Activated CD8-positive, alpha-beta T cell treated with anti-CD3 and anti-CD28 coated beads for 36 hours (primary cell): ENCODE measurements at places on chromosomes 12 and 14. TPM values are rescaled to one million over a fixed set of nuclear protein-coding genes. Genes with fewer than 3 reads are reported as not detected.

Gene TMX1
- total RNA-seq, result 53.6 TPM

Gene PRB2
- total RNA-seq, result not detected

Gene TMPRSS12
- total RNA-seq, result not detected

Gene PPP1R36
- total RNA-seq, result not detected

Gene TMEM233
- total RNA-seq, result not detected

Gene FZD10
- total RNA-seq, result not detected

Gene TMEM253
- not detected for total RNA-seq

Gene HAL
- total RNA-seq, result 0.25 TPM

Gene ACOT6
- total RNA-seq, result not detected

Gene IL26
- not detected for total RNA-seq

Gene FGF6
- not detected for total RNA-seq
